ENCODE measurements at places on chromosomes 5 and 9. TPM values are rescaled to one million over a fixed set of nuclear protein-coding genes. Genes with fewer than 3 reads are reported as not detected.

GRCh38 chr9:78884611-78885150 is 587.8 kb downstream of the PSAT1 start:
- H3K36me3 ChIP-seq = no peaks in the 10 kb centered on the region
- no peak overlapping the region for H3K4me3 ChIP-seq
- no peaks in the 10 kb centered on the region for H3K27me3 ChIP-seq
- no peak for DNase-seq

DNA sequence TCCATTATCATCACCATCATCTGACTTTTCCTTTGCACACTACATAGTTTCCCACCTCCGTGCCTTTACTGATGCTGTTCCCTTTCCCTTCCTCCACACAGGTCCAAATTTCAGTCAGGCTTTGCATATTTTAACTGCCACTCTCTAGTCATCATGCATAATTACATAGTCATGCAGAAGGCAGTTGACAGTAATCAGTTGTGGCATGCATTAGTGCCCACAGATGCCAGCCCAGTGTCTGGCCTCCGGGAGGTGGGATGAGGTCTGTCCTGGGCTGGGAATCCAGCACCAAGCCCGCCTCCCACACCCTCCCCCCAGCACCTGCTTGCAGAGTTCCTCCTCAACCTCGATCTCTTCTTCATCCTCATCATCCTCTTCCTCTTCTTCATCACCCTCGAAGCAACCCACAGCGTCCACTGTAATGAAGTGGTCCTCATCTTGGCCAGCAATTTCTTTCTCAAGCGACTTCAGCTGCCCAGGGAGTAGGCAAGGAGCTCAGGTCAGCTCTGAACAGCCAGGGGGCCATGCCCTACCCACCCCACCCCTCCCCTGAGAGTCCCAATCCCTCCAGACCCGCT is 8.8 kb downstream of the BBLN start:
- H3K27me3 ChIP-seq = no peaks in the 10 kb centered on the region
- no peaks in the 10 kb centered on the region for H3K4me1 ChIP-seq
- H3K4me3 ChIP-seq = no peak overlapping the region
- DNase-seq = no peak

GRCh38 chr9:129102791-129103594 is 7.6 kb downstream of the CRAT start:
- peaks cover 86% of the 10 kb centered on the region for H3K36me3 ChIP-seq
- peaks cover 5% of the 10 kb centered on the region for H3K4me1 ChIP-seq
- H3K4me3 ChIP-seq = no peak overlapping the region
- H3K27me3 ChIP-seq = no peaks in the 10 kb centered on the region

- no peak for DNase-seq
- peak overlapping the region; percentile 44 for H3K27ac ChIP-seq
- H3K27me3 ChIP-seq = no peaks in the 10 kb centered on the region
- H3K4me1 ChIP-seq = peaks cover 7% of the 10 kb centered on the region
- no peak overlapping the region for H3K4me3 ChIP-seq
Observed at GRCh38 chr5:128869970-128870369, 95.3 kb upstream of the SLC27A6 start.

DNA sequence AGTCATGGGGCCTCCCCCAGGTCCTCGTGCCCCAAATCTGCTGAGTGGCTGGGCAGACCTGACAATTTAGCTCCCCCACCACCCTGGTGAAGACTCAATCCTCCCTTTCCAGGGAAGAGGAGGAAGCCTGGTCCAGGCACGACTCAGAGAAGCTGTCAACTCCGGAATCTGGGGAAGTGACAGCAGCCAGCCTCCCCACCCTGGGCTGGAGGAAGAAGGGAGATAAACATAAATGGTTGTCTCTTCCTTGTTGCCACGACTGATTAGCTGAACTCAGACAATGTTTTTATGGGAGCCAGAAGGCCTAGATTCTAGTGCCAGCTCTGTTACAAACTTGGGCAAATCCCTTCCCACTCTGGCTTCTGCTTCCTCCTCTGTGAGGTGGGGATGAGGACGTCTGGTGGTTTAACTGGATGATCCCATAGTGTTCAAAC is 15.4 kb downstream of the CCDC69 start:
- H3K4me3 ChIP-seq = no peak overlapping the region
- H3K27me3 ChIP-seq = no peaks in the 10 kb centered on the region
- peaks cover 58% of the 10 kb centered on the region for H3K4me1 ChIP-seq
- peak overlapping the region; percentile 73 for H3K27ac ChIP-seq
- H3K36me3 ChIP-seq = peaks cover 6% of the 10 kb centered on the region
- peak; percentile 90 for DNase-seq

DNA sequence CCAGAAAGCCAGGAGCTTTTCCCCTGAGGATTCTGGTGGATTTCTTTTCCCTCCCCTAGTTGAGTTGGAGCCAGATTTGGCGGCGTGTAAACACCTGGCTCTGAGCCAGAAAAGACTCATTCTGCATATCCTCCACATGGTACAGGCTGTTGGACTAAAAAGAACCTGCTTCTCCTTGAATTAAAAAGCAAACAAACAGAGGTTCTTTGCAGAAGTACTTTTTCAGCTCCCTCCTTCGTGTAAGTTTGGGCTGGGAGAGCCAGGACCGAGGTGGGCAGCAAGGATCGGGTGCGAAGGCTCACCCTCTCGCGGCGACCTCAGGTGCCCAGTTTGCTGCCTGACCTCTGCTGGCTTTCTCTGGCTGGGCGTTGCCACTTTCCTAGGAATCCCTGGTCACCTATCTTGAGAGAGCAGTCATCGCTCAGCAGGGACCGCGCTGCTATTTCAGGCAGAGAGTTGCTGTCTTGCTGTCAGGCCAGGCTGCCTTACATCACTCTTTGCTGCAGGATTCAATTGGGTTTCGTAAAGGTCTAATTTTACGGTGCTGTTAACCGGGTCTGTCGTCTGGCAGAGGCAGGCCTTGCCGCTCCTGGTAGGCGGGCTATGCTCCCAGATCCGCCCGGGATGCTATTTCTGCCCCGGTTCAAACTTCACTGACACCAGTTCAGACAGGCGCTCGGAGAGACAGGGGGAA is 3.2 kb downstream of the PAPPA start:
- H3K36me3 ChIP-seq = no peaks in the 10 kb centered on the region
- peaks cover 43% of the 10 kb centered on the region for H3K4me1 ChIP-seq
- no peak for DNase-seq
- H3K27ac ChIP-seq = peak overlapping the region; percentile 58

BICD2 gene
- total RNA-seq = 44.0 TPM

CCL19 gene
- total RNA-seq = not detected

CRHBP gene
- 1.8 TPM for total RNA-seq

KDM3B gene
- total RNA-seq = 70.2 TPM

NEUROG1 gene
- not detected for total RNA-seq
